Hematopoietic multipotent progenitor cell treated with erythropoietin and hydrocortisone succinate and interleukin-3 and kit ligand, for 8 days (in vitro differentiated cells): ENCODE measurements at places on chromosomes 13 and 19.

GRCh38 chr13:79861731-79862130, 380.8 kb downstream of the NDFIP2 start:
- DNase-seq = no peak

GRCh38 chr13:110193491-110193890, 113.5 kb downstream of the COL4A1 start:
- no peak for DNase-seq

- DNase-seq = no peak
Observed at GRCh38 chr13:59280297-59280696, 883.4 kb downstream of the DIAPH3 start.

- DNase-seq = peak; percentile 51
Observed at GRCh38 chr19:756236-756635, 5.3 kb downstream of the MISP start.

DNA sequence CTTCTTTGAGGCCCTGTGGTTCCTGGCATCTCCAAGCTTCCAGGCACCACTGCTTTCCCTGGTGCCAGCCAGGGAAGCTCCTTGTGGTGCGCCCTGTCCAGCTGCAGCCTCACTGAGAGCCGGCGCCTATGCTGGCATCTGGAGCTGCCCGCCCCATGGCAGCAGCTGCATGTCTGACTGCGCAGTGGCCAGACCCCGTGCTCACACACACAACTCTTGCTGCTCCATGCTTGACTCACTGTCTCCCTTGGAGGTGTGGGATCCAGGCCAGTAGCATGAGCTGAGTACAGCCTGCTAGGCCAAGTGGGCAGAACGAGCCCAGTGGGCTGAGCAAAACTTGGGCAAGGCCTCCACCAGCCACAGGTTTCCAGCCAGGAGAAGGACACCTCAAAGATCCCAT, 11.5 kb upstream of the SUPT20H start:
- no peak for DNase-seq
